NCI-H82 (cell line): ENCODE measurements at places on chromosomes 4 and X.

GRCh38 chr4:118206627-118207026 is 146.2 kb downstream of the PRSS12 start:
- no peak for DNase-seq

- no peak for DNase-seq
These were observed 1676.4 kb downstream of the PCDH7 start for GRCh38 chr4:32396507-32397070.

GRCh38 chrX:25523574-25524540 is 508.1 kb upstream of the ARX start:
- DNase-seq = peak; percentile 70

DNA sequence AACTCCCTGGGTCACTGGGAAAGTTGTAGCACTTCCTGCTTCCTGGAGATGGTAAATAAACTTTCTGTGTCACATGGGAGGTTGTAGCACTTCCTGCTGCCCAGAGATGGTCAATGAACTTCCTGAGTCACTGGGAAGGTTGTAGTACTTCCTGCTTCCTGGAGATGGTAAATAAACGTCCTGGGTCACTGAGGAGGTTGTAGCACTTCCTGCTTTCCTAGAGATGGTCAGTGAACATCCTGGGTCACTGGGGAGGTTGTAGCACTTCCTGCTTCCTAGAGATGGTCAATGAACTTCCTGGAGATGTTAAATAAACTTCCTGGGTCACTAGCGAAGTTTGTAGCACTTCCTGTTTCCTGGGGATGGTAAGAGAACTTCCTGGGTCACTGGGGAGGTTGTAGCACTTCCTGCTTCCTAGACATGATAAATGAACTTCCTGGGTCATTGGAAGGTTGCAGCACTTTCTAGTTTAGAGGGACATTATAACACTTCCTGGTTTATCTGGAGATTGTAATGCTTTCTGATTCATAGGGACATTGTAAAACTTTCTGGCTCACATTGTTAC is 62.3 kb upstream of the CD99 start:
- DNase-seq = no peak

- DNase-seq = no peak
These were observed 404.9 kb downstream of the ZNF674 start for GRCh38 chrX:46140272-46140671.
